ENCODE measurements at places on chromosomes 11 and 22. TPM values are rescaled to one million over a fixed set of nuclear protein-coding genes. Genes with fewer than 3 reads are reported as not detected.

The KRTAP5-11 gene
- total RNA-seq, result not detected

The EFCAB6 gene
- total RNA-seq, result 0.13 TPM

The TYR gene
- not detected for total RNA-seq

The CASP12 gene
- total RNA-seq, result not detected

The SLC7A4 gene
- not detected for total RNA-seq

The GTSE1 gene
- total RNA-seq, result 64.7 TPM

The MMP10 gene
- 0.50 TPM for total RNA-seq

The SCGB2A2 gene
- not detected for total RNA-seq

The BBOX1 gene
- not detected for total RNA-seq

The OR2AT4 gene
- total RNA-seq, result not detected

The F2 gene
- not detected for total RNA-seq

The ZNF215 gene
- total RNA-seq, result 0.91 TPM

The CTNND1 gene
- 4.7 TPM for total RNA-seq

The MS4A3 gene
- total RNA-seq, result not detected

The MOGAT2 gene
- total RNA-seq, result not detected

The C1QTNF6 gene
- total RNA-seq, result 11.2 TPM

The SPDYC gene
- not detected for total RNA-seq

The HOATZ gene
- not detected for total RNA-seq

The MPZL3 gene
- total RNA-seq, result 13.0 TPM

The FUT4 gene
- total RNA-seq, result 6.1 TPM

The DEFB131B gene
- total RNA-seq, result not detected

The KCNJ11 gene
- 0.77 TPM for total RNA-seq

The GGTLC2 gene
- not detected for total RNA-seq

The IMMP1L gene
- 22.4 TPM for total RNA-seq

The OR5B21 gene
- total RNA-seq, result 0.30 TPM

The PAAF1 gene
- total RNA-seq, result 18.6 TPM

The NTM gene
- total RNA-seq, result not detected

The CHRNA10 gene
- total RNA-seq, result 1.9 TPM

The OSM gene
- total RNA-seq, result 74.5 TPM

The APLNR gene
- not detected for total RNA-seq

The PIK3C2A gene
- total RNA-seq, result 23.1 TPM

The PDGFD gene
- total RNA-seq, result not detected

The ST14 gene
- not detected for total RNA-seq

The CNTF gene
- total RNA-seq, result 3.7 TPM

The PRR5L gene
- total RNA-seq, result 3.3 TPM

The KRTAP5-7 gene
- total RNA-seq, result 0.23 TPM

The RIC3 gene
- 8.2 TPM for total RNA-seq
